ENCODE measurements at places on chromosomes 11 and 22.

DNA sequence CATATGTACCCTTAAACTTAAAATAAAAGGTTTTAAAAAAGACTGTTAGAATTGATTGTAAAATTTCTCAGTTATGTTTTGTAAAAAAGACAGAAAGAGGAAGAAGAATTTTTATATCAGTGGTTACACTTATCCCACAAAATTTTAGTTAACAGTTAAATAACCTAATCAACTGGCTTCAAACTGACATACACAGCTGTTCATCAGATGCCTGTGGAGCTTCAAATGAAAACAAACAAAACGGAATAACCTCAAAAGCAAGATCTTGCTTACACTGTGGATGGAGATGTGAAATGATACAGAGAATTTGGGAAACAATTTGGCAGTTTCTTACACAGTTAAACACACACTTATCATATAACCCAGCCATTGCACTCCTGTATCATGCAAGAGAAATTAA lies 521.0 kb downstream of the ETS1 start:
- DNase-seq = no peak

DNA sequence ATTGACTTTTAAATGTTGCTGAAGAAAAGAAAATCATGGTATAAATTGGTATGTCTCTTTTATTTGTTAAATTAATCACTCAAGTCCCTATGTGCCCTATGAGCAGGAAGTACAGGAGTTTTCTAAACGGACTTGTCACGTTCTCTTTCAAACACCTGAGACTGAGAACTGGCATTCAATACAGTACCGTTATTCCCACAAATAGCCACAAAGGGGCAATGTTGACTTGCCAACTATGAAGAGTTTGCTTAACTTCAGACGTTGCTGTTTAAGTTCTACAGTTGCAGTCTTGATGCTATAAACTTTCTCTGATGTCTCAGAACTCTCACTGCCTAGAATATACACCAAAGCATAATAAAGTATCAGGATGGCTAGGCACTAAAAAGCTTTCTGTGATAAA lies 7.6 kb downstream of the OR56A1 start:
- no peak for DNase-seq

DNA sequence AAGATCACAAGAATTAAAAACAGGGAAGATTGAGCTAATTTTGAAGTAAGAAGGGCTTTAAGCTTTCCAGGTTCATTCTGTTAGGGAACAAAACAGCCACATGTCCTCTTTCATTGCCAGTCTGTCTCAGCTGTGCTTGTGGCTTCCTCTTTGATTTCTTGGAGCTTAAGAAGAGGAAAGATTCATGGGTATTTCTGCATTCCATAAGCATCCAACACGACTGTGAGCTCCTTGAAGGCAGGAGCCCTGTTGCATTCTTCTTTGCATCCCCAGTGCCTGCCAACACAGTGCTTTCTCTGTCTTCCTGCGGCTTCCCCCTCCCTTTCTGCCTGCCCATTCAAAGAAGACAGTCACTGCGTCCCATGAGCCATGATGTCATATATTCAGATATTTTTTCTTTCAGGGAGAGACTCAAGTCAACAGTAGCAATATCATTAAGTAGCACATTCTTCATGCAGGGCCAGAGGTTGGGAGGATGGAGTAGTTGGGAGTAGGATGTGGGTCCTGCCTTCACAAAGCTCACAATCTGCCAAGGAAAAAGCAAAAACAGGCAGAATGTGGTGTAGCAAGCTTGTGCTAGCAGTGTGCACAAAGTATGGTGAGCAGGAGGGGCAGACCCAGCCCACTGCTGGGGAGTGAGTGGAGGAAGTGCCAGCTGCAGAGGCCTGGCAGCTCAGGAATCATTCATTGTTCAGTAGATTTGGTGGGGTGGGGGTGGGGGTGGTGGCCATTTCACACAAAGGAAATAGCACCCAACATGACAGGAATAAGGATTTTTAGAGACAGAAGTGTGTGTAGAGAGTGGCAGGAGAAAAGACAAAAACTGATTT lies 162.1 kb upstream of the RASSF10 start:
- no peak for DNase-seq

- no peak for DNase-seq
Measured at GRCh38 chr11:1935156-1936071, 11.7 kb upstream of the MRPL23 start.

- no peak for DNase-seq
Measured at GRCh38 chr11:117255966-117256365, 23.5 kb downstream of the RNF214 start.

DNA sequence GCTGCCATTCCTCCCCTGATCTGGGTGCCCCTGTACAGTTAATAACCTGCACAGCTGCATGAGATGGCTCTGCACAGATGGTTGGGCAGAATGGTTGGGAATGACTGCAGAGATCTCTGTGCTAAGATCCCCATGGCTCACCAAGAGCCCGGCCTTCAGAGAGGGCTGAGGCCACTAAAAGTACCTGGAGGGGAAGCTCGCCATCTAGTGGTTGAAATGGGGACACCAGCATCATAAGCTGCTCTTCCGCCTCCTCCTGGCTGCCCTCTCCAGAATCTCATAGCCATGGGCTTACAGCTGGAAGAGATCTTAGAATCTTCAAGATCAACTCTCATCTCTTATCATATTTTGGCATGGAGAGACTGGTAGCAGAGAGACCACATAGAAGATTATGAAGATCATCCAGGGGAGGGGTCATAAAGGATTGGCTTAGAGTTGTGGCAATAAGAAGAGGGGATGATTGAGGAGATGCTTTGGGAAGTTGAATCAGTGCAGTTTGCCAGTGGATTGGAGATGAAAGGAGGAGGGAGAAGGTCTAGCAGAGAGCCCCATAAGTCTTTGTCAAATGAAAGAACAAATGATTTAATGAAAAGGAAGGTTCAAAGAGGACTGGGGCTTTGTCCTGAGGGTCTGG lies 22.0 kb upstream of the TLCD5 start:
- DNase-seq = peak; percentile 37

DNA sequence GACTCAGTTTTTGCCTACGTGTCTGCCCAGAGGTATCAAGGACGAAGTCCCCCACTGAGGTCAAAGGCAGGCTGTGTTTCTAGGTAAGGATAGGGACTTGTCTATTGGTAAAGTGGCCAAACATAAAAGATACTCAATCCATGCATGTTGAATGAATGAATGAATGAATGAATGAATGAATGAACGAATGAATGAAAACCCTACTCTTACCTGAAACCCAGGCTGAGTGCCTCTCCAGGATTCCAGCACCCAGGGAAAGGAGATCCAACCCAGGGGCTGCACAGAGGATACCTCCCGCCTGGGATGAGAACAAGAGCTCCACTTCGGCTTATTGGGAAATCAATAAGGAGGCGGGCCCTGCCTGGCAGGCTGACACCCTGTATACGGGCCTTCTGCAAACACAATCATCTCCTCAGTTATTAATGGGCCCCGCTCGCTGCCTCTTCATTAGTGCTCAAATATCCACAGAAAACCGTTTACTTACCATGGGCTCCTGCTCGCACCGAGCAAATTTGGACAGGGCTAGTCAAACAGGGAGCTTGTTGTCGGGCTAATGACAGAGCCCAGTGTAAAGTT lies 177.4 kb downstream of the BUD13 start:
- no peak for DNase-seq

Measured in activated naive CD4-positive, alpha-beta T cell (primary cell).